ENCODE measurements at places on chromosomes 11 and 22.

- DNase-seq, result no peak
Measured at GRCh38 chr11:112392904-112393303, 132.2 kb upstream of the PLET1 start.

DNA sequence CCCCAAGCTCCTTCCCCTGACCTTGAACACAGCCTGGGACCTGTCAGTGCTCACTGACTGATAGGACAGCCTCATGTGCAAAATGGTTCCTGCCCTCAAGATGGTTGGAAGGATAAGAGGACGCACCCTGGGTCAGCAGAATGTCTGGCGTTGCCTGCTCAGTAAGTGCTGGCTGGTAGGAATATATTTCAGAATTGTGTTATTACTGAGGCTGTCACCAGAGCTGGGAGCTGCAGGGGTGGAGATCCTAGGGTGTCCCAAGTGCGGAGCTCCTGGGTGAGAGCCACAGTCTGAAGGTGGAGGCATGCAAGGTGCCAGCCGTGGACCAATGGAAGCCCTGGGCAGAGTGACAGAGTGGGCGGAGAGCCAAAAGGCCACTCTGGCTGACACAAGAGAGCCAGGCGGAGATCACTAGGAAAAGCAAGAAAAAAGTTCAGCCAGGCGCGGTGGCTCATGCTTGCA is 1.0 kb upstream of the SEC14L4 start:
- no peak for DNase-seq

GRCh38 chr11:111368285-111368560 is 10.9 kb downstream of the POU2AF1 start:
- DNase-seq, result no peak

GRCh38 chr22:30113494-30113893 is 33.2 kb downstream of the HORMAD2 start:
- DNase-seq, result no peak

GRCh38 chr22:19879246-19879570 is 24.5 kb upstream of the GNB1L start:
- no peak for DNase-seq

DNA sequence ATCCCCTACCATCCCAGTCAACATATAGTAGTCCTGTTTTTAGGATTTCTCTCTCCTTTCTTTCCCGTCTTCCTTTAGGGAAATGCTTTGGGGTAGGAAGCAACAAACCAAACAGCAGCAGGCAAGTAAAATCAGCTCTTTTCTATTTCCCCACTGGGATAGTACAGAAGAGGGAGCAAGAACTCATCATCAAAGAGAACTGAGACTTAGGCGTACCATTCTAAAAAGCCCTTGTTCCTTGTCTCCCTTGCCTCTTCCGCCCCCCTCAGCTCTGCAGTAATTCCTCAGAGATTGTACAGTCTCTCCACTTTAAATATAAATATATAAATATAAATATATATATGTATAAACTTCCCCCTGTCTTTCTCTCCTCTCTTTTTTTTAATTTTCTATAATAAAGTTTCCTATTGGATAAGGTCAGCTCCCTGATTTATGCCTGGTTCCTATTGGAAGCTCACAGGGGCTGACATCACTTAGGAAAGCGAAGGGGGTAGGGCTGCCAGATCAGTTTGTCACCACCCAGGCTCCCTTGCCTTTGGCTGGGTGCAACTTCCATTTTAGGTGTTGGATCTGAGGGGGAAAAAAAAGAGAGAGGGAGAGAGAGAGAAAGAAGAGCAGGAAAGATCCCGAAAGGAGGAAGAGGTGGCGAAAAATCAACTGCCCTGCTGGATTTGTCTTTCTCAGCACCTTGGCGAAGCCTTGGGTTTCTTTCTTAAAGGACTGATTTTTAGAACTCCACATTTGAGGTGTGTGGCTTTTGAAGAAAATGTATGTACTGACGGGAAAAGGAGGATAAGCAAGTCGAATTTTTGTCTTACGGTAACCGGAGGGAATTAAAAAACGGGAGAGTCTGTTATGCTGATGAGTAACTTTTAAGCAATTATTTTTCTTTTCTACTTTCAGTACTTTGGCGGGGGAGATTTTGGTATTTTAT is at the start of gene CTNND1:
TSS of gene CTNND1 (plus strand) at position 502 of the 934 bp plus-strand sequence. CDS start 29,677 bp downstream, outside the sequence.
- peak; percentile 99 for DNase-seq

DNA sequence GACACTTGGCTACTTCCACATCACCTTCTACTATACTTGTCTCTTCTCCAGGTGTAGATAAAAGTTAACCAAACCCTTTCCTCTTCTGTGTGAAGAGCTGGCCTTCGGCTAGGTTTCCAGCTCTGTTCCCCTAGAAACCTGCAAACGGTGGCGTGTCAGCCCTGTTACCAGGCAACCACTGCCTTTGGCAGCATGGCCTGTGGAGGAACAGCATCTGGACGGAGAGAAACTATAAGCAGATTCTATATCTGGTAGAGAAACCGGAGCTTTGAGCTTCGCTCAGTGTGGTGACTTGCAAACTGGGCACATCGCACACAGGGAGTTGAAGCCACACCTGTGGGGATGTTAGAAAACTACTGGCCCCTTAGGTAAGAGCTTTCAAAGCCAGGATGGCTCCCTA is 35.9 kb downstream of the ARAP1 start:
- DNase-seq, result peak; percentile 10

- DNase-seq, result peak; percentile 92
Measured at GRCh38 chr22:24325105-24325757, 54.6 kb downstream of the SPECC1L start.

- DNase-seq, result no peak
Measured at GRCh38 chr11:8733852-8734251, 51.3 kb downstream of the RPL27A start.
